ENCODE measurements at places on chromosomes 2 and 18.
A peak's percentile ranks its signal among the peaks of the same experiment; 100 is the strongest.

DNA sequence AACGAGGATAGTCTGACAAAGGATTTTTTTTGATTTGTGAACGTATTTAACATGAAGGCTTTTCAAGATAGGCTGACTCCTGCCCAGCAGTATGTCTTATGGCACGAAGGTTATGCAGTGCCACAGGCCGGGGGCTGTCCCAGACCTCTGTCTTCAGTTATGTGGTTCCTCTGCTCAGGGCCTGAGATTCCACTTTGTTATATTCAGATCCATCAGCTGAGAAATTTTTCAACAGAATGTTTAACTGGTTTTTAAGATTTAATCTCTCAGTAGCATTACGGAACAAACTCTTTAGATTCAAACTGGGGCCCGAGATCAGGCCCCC, 20.0 kb downstream of the C2orf74 start:
- DNase-seq = no peak

DNA sequence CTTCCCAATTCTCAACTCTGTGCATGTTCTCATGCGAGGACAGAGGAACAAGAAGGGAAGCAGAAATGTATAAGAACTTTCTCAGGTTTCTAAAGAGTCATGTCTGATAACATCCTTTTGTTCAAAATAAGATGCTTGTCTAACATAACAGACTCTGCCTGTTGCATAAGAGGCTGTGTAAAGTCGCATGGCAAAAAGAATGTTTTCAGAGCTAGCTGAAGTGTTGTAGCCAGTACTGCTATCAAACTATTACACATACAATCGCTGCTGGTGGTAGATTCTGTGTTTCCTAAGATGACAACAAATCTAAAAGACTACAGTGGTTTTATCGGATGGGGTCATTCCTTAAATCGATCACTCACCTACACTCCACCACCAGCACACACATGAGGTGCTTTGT, 487.5 kb downstream of the IRS1 start:
- DNase-seq = no peak

DNA sequence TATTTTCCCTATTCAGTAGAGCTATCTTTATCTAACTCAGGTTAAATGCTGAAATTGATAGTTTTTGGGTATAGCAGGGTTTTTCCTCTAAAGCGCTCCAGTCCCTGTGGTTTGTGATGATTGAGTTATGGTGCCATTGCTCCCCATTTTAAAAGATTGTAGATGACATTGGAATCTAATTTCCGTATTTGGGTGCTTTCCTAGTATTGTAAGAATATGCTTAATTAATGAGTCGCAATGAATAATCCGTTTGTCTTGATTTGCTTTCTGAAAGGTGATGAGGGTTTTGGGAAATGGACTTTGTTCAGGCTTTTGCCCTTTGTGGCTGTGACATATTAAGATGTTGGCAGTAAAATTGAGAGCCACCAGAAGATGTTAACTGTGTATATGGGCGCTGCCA, 3.9 kb downstream of the RPS7 start:
- DNase-seq = no peak

- DNase-seq = no peak
These were observed 1171.7 kb upstream of the ZEB2 start for GRCh38 chr2:145691659-145692058.

GRCh38 chr2:238847841-238848690, at the start of gene TWIST2:
TWIST2 (plus strand) TSS chr2:238848085; CDS start chr2:238848216, 131 bp downstream.
- no peak for DNase-seq

GRCh38 chr2:119465687-119466086, 34.0 kb downstream of the TMEM37 start:
- no peak for DNase-seq

- DNase-seq = no peak
These were observed 265.4 kb downstream of the HRH4 start for GRCh38 chr18:24725644-24726415.

DNA sequence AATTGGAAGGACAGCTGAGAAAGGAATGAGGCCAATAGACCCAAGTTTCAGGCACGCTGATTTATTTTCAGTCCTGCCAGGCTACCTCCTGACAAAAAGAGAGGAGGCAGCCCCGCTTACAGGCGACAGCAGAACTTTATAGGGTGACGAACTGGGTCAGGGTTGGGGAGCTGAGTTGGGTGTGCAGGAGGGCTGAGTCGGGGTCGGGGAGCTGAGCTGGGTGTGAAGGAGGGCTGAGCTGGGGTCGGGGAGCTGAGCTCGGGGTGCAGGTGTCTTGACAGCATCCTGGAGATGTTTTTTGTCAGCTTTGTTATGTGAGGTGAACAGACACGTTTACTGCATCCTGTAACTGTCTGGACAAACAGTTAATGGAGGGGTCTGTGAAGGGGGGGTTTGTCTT, 342.2 kb downstream of the ADCYAP1 start:
- no peak for DNase-seq

GRCh38 chr2:31998731-31999383, 12.0 kb downstream of the MEMO1 start:
- no peak for DNase-seq

DNA sequence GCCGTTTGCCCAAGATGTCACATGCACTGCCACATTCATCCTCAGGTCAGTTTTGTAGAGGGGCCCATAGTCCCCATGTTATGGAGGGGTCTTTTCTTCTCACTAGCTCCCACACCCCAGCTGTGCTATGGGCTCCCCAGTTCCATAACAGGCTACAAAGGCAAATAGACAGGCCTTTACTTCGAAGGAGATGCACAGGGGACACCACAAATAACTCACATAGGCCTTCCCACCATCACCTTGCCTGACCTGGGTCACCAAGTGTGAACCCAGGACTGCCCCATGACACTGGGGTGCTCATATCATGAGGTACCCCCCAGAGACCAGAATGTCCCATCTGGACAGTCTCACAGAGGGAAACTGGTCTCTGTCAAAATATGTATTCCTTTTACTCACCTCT, 15.0 kb upstream of the INO80C start:
- no peak for DNase-seq

DNA sequence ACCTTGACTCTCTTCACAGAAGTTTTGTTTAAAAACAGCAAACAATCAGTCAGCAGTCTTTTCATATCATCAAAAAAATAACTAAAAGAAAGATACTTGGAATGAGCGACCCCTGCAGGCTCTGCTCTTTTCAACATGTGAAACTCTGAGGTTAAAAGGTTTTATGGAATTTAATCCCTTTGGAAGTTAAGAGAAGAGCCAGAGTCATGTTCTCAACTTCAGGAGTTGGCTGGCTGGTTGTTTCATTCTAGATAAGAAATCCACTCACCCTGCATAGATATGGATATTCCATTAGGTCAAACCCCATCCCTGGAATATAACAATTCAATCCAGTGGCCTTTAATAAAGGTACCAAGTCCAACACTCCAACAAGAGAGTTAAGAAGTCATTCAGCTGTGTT, 115.6 kb upstream of the RMDN2 start:
- DNase-seq = no peak

- DNase-seq = peak; percentile 36
These were observed 76.2 kb upstream of the MFF start for GRCh38 chr2:227248876-227249275.

DNA sequence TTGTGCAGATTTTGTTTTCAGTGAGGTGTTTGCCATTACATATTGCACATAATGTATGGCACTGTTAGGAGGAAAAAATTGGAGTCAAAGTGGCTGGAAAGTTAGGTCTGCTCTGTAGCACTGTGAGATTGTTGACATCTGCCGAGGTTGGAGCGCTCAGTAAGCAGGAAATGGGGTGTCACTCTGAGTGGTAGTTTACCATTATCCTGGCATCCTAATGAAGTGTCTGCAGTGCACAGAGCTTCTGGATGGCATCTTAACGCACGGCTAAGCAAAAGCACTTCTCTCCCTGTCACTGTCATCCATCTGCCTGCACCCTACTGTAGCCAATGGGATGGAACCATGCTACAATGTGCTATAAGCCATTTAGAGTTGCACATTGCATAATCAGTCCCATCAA, 561.9 kb downstream of the ARHGAP15 start:
- DNase-seq = no peak

GRCh38 chr2:237592425-237592980, 2.0 kb upstream of the RAB17 start:
- DNase-seq = no peak

DNA sequence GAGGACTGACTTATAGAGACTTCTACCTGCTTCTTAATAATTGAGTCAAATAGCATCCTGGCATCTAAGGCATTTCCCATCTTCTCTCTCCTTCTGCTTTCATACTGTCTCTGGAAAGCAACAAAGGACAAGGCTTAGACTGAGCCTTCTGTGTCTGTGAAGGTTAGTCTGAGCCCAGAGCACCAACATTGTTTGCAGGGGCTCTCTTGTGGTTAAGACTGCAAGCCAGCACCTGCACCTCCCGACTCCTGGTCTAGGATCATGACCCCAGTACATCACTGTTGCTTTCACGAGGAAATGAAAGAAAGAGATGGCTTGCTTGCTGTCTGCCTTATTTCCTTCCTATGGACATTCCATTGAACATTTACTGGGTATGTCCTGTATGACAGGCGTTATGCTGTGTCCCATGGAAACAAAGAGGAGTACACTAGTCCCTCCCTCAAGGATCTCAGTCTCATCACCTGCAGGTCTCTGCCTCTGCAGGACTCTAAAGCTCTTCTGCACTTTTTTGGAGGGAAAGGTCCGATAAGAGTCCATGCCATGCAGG, 315.8 kb upstream of the EPAS1 start:
- no peak for DNase-seq

- DNase-seq = peak; percentile 66
These were observed 35.6 kb upstream of the PNO1 start for GRCh38 chr2:68121873-68122679.

- no peak for DNase-seq
These were observed 641.9 kb upstream of the REG3G start for GRCh38 chr2:78383576-78383975.

DNA sequence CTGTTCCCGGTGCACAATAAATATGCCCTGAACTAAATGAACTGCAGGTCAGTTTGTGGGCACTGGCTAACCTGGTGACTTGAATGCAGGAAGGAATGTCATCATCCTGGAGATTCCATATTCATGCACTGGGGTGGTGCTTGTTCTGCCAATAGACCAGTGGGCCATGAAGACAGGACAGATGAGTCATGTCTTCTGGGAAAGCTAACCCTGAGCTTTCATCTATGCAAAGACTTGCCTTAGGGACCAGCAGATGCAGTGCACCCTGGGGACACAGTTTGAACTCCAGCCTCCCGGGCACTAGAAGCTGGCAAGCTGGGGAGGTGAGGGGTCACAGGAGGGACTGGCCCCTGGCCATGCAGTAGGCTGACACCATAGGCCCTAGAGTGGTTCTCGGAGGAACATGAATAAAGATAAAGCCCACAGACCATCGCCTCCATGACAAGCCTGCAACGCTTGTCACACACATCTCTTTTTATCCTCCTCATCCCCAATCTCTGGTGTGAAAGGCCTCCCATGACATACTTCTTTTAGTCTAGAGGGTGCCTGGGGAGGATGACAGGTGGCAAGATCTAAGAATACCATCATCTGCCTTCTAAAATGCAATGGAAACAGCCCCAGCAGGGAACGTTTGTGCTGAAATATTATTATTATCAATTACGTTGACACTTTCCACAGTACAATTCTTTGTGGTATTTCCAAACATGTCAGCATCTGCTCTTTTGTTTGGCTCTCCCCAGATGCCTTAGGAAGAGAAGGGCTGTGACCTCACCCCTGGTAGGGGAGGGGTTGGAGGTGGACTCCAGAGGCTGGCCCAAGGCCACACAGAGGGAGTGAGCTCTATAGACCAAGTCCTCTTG, 267.4 kb upstream of the RAB6C start:
- no peak for DNase-seq

GRCh38 chr2:137255990-137256389, 490.6 kb downstream of the THSD7B start:
- no peak for DNase-seq

- DNase-seq = no peak
These were observed 750.0 kb upstream of the ID2 start for GRCh38 chr2:7931808-7932207.

DNA sequence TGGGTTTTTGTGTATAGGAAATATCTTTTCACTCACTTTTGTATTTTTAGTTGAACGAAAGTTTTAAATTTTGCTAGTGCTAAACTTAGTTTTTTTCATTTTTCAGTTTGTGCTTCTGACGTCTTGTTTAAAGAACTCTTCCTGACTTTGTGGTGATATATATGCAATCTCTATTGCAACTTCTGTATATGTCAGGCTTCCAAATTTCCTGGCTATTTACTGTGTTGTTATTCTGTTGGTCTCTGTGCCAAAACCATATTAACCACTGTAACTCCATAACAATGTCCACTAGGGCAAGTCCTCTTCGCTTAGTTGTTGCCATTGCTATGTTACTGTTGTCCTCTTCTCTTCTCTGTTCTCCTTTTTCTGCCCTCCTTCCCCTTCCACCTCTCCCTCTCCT, 3.2 kb upstream of the EHD3 start:
- DNase-seq = no peak

GRCh38 chr2:221420245-221420644, 151.9 kb downstream of the EPHA4 start:
- no peak for DNase-seq

DNA sequence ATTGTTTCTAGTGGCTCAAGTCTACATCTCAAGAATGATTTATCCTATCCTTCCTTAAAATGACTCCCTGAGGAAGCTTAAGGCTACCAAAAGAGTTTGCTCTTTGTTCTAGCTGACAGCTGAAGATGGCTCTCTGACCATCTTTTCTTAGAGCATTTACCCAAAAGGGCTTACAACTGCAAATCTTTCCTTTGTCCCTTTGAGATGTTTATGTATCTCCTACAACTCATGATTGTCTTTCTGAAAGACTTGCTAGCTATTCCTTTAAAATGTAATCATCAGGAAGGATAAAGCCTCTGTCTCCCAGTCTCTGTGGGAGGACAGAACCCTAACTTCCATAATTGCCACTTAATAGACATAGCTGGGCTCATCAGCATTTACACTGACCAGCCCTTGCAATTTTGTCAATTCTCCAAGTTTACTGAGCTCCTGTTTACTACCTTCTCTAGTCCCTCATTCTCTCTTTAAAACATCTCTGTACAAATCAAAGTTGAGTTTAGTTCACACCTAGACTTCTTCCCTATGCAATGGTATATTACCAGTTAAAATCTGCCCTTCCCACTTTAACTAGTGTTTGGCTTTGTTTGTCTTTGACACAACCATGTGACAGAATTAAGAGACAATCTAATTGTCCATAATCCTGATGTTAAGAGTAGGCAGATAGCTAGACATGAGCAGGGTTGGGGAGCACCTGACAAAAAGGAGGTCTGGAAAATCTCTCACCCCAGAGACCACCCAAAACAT, 188.2 kb downstream of the PTH2R start:
- no peak for DNase-seq
